Kidney (tissue), 22 donors: ENCODE measurements at places on chromosomes 4 and X.

GRCh38 chr4:55249476-55249875 lies 96.6 kb upstream of the SRD5A3 start:
- DNase-seq, result no peak

GRCh38 chr4:33696041-33696440 lies 2548.3 kb downstream of the ARAP2 start:
- no peak for DNase-seq

DNA sequence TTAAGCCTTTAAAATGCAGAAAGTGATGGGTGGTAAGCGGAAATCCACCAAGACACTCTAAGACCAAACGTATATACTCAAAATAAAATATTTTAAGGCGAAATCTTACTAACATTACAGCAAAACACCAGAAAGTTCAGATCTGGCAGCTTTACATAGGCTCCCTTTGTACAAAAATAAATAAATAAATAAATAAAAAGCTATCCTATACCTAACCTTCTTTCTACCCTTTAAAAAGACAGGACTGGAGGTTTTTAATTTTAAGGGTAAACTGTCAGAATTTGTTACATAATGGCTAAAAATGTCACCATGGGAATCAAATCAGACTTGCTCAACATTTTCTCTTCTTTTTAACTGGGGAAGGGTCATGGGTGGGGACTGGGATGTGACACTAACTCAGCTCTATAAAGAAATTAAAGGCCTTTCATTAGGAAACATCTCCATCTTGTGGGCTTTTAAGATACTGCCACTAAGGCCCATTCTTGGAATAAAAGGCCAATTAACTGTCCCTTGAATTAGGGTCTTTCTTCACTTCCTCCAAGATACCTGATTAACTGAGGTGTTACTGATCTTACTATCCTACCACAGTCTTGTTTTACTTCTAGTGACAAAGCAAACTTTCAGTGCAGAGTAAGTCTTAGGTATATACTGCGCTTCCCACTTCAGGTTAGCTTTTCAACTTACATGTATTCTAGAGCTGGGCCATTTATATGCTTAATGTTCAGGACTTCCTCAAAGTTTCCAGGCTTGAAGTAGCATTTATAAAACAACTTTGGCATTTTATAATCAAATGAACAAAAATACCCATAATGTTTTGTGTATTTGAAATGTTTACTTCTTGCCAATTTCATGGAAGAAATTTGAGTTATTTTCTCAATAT lies 13.3 kb downstream of the HNRNPD start:
- no peak for DNase-seq

GRCh38 chr4:122702939-122703338 lies 29.6 kb upstream of the BBS12 start:
- DNase-seq, result no peak

- DNase-seq, result no peak
Observed at GRCh38 chr4:164210377-164210776, 543.6 kb upstream of the SMIM31 start.

GRCh38 chrX:29067351-29067750 lies 480.1 kb downstream of the IL1RAPL1 start:
- DNase-seq, result no peak

GRCh38 chr4:10461850-10462400 lies 4.7 kb upstream of the ZNF518B start:
- DNase-seq, result no peak

GRCh38 chr4:11632025-11632424 lies 203.3 kb upstream of the HS3ST1 start:
- peak; percentile 27 for DNase-seq
